Suppressor macrophage treated with lipopolysaccharide for 1 hour (primary cell): ENCODE measurements at places on chromosomes 1 and 21.

GRCh38 chr1:214310777-214311690 lies 30.1 kb downstream of the SMYD2 start:
- DNase-seq: peak; percentile 22

DNA sequence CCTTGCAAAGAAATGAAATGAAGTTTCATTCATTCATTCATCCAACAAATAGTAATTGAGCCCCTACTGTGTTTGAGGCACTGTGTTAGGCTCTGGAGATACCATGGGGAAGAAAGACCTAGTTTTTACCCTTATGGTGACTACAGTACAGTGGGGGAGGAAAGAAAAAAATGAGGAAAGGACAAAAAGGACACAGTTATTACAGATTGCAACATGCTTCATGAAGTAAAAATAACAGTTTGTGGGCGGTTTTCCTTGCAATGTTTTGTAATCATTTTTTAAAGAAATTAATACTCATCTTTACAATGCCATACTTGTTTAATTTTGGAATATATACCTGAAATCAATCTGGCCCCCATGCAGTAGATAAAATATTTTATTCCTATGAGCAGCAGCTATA lies 120.3 kb downstream of the TM2D1 start:
- peak; percentile 74 for DNase-seq

DNA sequence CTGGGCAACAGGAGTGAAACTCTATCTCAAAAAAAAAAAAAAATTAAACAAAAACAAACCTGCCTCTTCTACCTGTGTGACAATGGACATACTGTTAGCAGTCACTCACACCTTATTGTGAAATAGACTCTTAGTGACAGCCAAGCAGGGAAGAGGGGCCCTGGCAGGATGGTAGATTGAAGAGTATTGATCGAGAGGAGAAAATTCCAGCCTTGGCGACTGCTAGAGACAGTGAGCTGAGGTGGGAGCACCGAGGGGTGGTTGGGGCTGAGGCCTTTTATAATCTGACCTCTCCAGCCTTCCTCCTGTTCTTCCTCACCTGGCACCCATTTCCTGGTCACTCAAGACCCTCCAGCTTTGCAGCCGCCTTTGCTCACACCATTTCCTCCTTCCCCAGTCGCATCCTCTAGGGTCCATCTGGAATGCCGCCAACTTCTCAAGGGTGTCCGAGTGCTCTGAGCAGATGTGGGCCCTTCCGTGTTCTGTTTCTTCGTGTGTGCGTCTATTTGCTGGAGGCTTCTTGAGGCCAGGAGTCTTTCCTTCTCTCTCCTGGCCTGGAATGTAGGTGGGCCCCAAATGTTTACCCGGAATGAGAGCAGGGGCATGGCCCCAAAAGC lies 196.9 kb upstream of the TMEM51 start:
- DNase-seq: no peak

DNA sequence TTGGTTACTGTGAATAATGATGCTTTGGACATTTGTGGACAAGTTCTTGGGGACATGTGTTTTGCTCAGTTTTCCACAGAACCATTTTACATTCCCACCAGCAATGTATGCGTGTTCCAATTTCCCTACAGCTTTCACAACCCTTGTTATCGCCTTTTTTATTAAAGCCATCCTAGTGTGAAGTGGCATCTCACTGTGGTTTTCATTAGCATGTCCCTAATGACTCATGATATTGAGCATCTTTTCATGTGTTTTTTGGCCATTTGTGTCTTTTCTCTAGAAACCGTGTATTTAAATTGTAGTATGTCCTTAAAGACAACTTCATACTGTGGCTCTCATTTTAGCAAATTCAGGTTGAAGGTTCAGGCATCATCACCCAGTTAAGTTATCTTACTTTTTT lies 132.1 kb downstream of the TGFBR3 start:
- DNase-seq: no peak

DNA sequence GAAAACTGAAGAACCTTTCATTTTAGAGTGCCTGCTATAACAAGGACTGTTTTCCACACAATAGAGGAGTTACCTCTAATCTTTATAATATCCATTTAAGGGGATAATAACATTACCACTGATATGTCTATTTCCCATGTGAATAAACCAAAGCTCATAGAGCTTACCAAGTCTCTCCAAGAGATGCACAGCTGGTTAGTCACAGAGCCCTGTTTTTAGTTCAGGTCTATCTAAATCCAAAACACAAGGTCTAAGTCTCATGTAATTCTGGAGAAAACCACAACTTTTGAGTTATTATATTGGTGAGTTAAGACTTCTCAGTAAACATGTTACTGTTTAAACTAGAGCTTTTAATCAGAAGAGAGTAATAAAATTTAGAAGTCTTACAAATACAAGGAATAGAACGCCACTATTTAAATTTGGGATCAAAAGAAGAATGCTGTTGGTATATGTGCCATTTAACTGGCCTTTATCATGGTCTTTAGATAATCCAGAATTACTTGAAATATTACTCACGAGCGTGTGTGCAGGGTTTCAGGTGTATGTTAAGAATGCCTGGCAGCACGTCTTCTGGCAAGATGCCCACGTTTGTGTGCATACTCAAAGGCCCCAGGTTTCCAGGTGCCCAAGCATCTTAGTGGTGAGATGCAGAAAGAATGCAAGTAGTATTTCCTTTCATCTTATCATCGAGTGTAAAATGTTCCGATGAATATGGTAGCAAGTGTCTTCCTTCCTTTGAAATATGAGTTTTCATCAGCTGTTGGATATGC lies 190.6 kb downstream of the FMN2 start:
- DNase-seq: no peak

DNA sequence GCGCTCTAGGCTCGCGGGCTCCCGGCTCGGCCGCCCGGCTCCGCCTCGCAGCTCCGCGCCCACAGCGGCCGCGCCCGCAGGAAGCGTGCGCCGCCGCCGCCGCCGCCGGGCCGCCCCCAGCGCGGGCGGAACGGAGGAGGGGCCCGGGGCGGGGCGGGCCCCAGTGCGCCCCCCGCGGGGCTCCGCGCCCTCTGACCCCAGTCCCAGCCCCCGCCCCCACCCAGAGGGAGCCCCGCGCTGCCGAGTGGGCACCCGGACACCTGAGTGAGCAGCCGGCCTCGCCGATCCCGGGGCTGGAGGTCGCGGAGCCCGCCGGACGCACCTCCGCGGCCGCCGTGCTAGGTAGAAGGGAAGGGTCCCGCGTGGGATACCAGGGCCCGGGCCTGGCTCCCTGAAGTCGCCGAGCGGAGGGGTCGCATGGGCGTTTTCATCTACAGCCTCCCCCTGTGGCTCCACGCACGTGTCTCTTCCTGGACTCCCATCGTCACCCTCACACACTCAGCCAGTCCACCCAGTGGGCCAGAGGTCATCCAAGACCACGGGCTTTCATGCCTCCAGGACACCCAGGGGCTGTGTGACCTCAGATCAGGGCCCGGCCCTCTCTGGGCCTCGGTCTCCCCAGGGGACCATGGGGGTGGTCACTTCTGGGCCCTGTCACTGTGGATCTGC lies at the start of gene SDC3:
TSS of gene SDC3 (minus strand) at position 63 of the 669 bp plus-strand sequence. CDS start 172 bp downstream, outside the sequence.
- peak; percentile 79 for DNase-seq

GRCh38 chr1:210072129-210072528 lies 134.1 kb downstream of the SYT14 start:
- no peak for DNase-seq

- DNase-seq: no peak
Measured at GRCh38 chr1:51203874-51204245, 32.2 kb upstream of the RNF11 start.

- no peak for DNase-seq
Measured at GRCh38 chr1:153362187-153362775, 4.6 kb downstream of the S100A9 start.

DNA sequence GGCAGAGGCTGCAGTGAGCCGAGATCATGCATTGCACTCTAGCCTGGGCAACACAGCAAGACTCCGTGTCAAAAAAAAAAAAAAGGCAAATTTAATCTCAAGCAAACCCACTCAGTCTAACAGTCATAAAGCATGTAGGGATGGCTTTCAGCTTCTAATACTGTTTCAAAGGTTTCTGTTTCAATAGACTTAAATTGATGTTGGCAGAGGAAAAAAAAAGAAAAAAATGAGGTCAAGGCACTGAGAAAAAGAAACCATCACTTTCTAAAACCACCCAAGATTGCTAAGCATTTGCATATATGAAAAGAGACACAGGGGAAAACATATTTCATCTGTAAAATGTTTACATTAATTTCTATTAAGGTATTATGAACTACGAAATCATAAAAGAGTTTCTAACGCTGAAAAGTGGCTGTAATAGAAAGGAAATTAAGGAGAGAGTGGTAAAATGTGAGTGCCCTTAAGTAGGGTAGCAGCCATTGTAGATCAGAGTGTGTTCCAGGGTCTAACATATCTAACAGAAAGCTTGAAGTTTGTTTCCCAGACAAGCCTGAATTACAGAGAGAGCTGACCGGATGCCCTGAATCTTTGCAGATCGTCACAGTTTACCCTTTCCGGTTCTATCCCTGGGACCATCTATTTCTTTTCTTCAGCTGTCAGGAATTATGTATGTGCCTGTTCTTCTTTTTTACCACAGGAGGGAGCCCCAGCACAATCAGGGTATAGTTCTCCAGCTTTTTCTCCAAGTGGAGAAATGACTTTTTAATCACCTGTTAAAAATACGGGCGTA lies 70.0 kb downstream of the PLD5 start:
- peak; percentile 16 for DNase-seq

- DNase-seq: no peak
Measured at GRCh38 chr1:76231320-76231719, 156.8 kb downstream of the ST6GALNAC3 start.

- DNase-seq: peak; percentile 71
Measured at GRCh38 chr1:941588-942383, 17.3 kb downstream of the NOC2L start.

GRCh38 chr1:100006688-100007087 lies 36.9 kb downstream of the SLC35A3 start:
- no peak for DNase-seq

DNA sequence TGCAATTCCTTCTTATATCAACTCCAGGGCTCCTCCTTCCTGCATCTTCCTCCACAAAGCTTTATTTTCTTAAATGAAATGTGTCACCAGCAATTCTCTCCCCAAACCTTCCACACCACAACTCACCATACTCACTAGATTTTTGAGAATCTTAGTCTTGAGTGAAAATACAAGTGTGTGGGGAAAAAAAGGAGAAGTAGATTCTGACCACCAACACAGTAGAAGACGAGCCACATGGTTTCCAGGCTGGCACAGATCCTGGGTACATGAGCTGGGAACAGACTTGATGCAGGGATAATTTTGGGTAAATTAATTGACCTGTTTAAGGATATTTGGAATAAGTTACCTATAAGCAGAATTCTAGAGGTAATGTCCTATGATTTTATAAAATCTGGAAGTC lies 72.8 kb upstream of the KCNJ15 start:
- DNase-seq: peak; percentile 56

DNA sequence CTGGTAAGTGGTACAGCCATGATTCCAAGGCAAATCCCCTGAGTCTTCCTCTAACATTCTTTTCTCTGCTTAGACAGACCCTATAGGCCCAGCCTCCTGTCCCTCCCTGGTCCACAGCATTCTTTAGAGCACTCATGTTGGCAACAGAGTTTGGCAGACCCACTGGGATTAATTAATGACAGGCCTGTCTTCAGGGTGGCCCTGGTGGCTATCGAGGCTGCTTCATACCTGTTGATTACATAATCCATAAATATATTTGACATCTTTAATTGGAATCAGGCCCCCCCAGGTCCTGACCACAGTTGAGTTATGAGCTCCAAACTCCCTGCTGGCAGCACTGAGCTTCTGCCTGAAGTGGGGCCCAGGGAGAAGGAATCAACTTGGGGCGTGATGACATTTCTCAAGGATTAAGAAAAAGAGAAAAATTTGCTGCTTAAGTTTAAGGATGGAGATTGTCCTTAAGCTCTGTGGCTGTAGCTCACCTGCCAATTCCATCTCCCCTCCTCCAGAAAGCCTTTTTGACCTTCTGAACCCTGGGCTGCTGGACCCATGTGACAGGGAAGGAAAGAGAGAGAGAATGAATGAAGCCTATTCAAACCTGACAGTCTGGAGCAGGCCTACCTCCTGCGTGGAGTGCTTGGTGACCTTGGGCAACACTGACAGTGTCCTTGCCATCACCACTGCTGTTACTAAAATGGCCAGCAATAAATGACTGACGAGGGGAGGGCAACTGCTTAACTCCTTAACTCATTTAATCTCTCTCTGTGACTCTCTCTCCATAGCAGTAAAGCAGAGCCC lies 156.6 kb downstream of the TRABD2B start:
- DNase-seq: no peak

DNA sequence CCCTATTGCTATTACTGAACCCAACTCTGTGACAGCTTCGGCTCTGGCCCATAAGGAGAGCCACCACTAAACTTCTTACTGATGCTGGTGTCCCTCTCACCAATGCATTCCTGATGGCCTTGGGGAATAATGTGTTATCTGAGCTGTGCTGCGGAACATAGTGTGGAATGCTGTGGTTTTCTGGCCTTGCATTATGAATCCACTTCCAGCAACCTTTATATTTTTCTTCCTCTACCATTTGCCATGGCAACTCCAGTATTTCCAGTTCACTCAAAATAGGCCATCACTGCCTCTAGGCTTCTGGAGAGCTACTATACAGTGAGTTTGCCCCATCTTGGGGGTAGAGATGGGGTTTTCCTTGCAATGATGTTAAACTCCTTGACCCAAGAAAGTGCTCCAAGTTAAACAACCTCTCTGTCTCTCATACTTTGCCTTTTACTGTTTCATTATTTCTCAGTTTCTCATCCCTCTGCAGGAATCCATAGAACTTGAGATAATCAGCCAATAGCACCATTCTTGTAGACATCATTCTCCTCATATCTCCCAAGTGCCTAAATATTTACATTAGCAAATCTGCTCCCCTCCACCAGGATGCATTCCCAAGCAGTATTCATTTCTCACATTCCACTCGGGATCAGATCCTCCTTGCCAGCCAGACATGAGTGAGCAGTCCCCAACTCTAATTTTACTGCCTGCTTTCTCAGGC lies 11.1 kb upstream of the RAVER2 start:
- DNase-seq: no peak

DNA sequence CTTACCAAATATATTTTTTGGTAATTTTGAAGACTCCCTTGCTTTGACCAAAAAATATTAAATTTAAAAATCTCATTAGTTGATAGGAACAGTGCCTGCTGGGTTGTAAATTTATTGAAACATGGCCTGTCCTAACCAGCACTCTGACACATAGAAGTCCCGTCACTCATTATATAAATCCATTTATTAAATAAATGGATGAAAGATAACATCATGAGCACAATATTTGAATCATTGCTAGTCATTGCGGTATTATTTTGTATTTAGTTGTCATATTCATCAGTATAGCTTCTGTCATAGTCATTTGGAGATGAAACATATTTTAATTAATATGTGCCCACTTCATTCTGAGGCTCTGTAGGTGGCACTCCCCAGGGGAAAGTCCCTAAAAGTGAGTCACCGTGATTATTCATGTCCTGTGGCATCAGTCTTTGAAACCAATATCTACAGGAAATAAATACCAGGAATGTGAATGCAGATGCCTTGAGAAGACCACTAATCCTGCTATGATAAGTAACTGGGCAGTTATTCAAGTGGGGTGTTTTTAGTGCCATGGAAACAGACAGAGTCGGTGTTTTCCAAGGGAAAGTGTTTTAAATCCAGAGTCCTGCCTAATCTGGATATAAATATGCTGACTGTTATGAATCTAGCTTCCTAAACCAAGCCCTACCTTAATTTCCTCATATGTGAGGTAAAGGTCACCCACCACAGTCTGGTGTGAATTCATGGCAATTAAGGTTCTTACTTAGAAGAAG lies 302.0 kb downstream of the DUSP10 start:
- DNase-seq: peak; percentile 85
